H4 (cell line): ENCODE measurements at places on chromosomes 5 and 9. TPM values are rescaled to one million over a fixed set of nuclear protein-coding genes. Genes with fewer than 3 reads are reported as not detected.

FOXD4L6 gene
- total RNA-seq = 0.14 TPM in 1 of 2 replicates, not detected in the other

SOHLH1 gene
- not detected in 2 replicates for total RNA-seq

NSD1 gene
- 27.6 and 30.3 TPM in 2 replicates for total RNA-seq

MACROH2A1 gene
- 270 and 350 TPM in 2 replicates for total RNA-seq

- DNase-seq = no peak
Observed at GRCh38 chr5:179816796-179817469, 3.8 kb upstream of the SQSTM1 start.

DNA sequence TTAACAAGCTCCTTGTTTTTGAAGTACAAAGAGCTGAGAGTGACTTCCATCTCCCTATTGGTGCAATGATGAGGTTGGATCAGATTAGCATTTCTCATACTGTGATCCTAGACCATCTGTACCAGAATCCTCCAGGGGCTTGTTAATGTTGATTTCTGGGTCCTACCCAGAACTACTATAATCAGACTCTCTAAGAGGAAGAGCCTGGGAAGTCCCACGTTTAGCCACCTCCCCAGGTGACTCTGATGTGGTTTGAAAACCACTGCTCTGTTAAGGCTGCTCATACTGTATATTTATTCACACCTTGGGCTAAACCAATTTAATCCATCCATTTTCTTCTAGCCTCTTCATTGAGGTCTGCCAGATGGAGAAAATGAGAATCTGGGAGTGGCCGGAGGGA lies 49.6 kb upstream of the SMIM32 start:
- DNase-seq = no peak

- no peak for DNase-seq
Observed at GRCh38 chr5:10747678-10748622, 13.1 kb downstream of the DAP start.

GRCh38 chr5:59582746-59583145 lies 310.8 kb downstream of the PDE4D start:
- DNase-seq = no peak

DNA sequence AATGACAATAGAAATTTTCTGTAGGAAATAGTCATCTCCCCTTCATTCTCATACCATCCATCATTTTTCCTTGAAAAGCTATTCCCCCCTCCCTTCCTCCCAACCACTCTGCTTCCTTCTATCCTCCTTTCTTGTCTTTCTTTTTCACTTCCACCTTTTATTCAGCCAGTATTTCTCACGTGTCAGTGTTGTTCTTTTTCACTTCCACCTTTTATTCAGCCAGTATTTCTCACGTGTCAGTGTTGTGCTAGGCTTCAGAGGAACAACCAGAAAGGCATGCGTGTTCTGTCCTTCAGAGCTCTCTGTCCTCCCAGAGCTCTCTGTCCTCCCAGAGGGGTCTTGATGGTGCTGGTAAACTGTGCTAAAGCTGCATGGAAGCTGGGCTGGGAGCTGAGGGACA lies 419.6 kb downstream of the GADD45G start:
- DNase-seq = no peak
